Hypothalamus (tissue), 51 donors: ENCODE measurements at places on chromosomes 4 and X.

GRCh38 chr4:170047771-170048354, 21.7 kb upstream of the MFAP3L start:
- peak; percentile 4 for DNase-seq

DNA sequence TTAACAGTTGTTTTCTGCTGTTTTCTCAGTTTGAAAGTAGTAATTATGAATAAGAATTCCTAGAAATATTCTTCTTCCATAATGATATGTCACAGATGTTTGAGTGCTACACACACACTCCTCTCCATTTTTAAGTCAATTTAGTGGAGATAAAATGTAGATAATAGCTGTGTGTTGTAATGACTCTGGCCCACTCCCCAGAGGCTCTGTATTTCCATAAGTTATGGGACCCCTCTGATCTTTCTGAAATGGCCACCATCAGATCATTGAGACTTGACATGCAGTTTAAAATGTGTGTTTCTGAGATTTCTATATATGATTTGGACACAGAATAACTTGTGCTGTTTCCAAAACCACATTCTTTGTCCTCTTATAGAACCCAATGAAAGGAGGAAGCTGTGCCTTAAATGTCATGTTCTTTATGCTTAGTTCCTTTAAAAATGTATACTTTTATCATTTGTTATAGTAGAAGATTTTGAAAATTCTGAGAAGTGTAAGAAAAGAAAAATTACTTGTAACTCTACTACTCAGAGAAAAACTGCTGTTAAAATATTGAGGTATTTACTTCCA, 46.4 kb downstream of the GAB1 start:
- no peak for DNase-seq

DNA sequence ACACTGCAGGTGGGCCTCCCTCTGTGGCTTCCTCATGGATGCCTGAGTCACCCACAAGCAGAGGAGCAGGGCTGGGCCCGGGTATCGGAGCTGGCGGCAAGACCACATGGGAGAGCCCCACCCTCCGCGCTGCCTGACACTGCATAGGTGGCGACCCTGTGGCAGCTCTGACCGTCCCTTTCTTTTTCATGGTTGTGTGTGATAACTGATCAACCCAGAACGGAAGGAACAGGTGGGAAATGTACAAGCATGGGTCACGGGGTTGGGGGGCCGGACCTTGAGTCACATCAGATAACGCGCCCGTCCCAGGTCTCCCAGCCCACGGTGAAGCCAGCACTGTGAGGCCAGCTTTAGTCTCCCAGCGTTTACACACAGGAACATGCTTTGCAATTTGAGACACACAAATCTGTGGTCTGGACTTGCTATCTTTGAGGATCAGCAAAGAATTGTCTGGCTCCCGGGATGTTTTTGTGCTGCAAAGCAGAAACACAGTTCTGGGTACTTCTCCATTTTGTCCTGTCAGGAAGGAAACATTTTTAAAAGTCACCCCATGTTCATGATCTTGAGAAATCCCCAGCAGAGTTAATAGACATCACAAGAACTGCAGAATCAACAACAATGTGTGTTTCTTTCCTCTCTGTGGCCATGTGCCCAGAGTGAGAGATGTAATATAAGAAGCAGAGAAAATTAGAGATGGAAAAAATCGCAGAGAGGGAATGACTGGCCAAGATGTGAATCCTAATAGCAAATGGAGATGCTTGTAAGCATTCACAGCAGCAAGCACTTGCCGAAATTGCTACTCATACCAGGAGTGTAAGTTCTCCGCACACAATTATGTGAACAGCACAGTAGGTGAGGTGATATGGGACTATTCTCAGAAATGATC, 70.1 kb upstream of the CBR4 start:
- DNase-seq = no peak

DNA sequence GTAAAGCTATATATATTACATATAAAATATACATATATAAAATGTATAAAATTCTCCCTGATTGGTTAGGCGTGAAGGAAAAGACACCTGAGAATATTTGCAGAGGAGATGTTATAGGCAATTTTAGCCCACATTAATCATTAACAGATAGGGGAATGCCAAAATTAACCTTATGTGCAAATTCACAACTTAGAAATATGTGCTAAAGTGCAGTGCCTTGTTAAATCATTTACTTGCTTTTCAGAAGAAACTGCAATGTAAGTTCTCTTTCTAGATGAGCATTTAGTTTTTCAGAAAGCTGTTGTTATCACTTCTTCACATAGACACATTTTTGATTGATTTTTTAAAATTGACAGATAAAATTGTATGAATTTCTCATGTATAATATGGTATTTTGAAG, 5.6 kb downstream of the TASL start:
- DNase-seq = no peak
